Adrenal gland (tissue), 19 donors: ENCODE measurements at places on chromosomes 13 and 19. TPM values are rescaled to one million over a fixed set of nuclear protein-coding genes. Genes with fewer than 3 reads are reported as not detected.

DNA sequence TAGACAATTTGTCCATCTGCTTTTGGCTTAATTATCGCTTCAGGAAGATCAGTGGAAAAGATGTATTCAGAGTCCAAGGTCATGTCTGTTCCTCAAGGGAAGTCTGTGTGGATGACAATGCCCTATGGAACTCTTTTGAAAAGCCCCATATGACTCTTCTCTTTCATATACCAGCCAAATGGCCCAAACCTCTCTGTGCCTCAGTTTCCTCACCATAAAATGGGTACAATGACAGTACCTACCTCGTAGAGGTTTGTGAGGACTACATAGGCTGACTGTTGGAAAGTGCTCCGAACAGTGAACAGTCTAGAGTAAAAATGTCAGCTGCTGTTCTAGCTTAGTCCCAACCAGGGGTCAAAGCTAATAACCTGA is 104.6 kb downstream of the COL4A2 start:
- H3K27me3 ChIP-seq: no peaks in the 10 kb centered on the region
- no peaks in the 10 kb centered on the region for H3K36me3 ChIP-seq
- H3K4me1 ChIP-seq: peaks cover 5% of the 10 kb centered on the region
- DNase-seq: no peak

Gene CTXN1
- total RNA-seq: 17.4 TPM

- H3K36me3 ChIP-seq: no peaks in the 10 kb centered on the region
- no peak overlapping the region for H3K27ac ChIP-seq
- no peak overlapping the region for H3K4me3 ChIP-seq
- H3K4me1 ChIP-seq: no peaks in the 10 kb centered on the region
- no peak for DNase-seq
Observed at GRCh38 chr19:38989066-38989605, 13.6 kb upstream of the FBXO17 start.

DNA sequence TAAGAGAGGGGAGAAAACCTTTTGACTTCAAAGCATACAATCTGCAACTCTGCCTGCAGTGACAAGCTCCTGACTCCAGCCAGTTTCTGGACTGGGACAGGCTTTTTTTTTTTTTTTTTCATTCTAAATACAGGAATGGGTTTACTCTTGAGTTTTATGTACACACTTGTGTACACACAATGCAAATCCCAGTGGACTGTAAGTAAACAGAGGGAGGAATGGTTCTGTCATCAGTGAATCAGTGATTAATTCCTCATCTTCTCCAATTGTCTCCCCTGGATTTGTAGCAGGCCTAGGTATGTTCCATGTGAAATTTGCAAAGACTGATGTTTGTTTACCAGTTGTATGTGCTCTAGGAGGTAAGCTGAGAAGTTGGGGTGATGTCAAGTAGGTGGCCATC is 184.8 kb downstream of the SHISA2 start:
- H3K27ac ChIP-seq: no peak overlapping the region
- H3K36me3 ChIP-seq: no peaks in the 10 kb centered on the region
- H3K4me1 ChIP-seq: no peaks in the 10 kb centered on the region
- H3K4me3 ChIP-seq: no peak overlapping the region

Gene CGB3
- not detected for total RNA-seq

Gene CLEC4G
- total RNA-seq: 0.54 TPM

Gene EHD2
- 170 TPM for total RNA-seq

- H3K36me3 ChIP-seq: no peaks in the 10 kb centered on the region
- no peak for DNase-seq
- H3K4me3 ChIP-seq: no peak overlapping the region
- no peaks in the 10 kb centered on the region for H3K27me3 ChIP-seq
- H3K27ac ChIP-seq: peak overlapping the region; percentile 75
- peaks cover 20% of the 10 kb centered on the region for H3K4me1 ChIP-seq
Observed at GRCh38 chr19:17114414-17114831, 38.8 kb downstream of the MYO9B start.

DNA sequence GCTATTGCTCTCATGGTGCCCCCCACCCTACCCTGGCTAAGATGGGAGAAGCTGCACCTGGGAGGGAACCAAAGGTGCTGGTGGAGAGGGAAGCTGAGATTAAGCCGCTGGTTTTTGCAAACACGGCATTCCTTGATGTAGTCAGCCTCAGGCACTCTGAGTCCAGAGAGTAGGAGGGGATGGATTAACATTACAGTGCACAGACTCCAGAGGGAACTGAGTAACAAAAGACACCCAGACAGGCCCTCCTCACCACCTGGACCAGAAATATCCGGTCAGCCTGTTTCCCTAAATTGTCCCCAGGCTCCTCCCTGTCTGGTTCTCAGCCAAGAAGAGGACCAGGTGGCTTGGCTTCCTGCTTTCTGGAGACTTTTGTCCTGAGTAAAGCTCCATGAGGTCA is 28.9 kb upstream of the PABPC3 start:
- no peaks in the 10 kb centered on the region for H3K36me3 ChIP-seq
- no peaks in the 10 kb centered on the region for H3K4me1 ChIP-seq
- no peak overlapping the region for H3K4me3 ChIP-seq
- peaks cover 14% of the 10 kb centered on the region for H3K27me3 ChIP-seq

DNA sequence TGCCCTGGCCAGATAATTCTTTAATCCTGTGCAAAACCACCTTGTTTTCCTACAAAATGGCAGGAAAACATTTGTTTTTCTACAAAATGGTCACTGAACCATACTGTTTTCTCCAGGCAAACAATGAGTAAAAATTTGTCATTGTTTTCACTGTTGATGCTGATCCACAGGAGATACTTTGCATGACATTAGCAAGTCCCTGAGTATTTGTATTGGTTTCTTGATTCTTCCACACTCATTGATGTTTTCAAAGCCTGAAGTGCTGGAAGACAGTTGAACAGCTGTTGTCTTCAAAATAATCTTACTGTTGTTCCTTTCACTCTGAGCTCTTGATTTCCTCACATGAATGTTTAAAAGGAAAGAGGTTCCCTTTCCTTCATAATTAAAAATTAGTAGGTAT is 123.1 kb upstream of the HTR2A start:
- H3K4me3 ChIP-seq: no peak overlapping the region
- no peaks in the 10 kb centered on the region for H3K36me3 ChIP-seq
- H3K27me3 ChIP-seq: no peaks in the 10 kb centered on the region
- no peak for DNase-seq
- peaks cover 14% of the 10 kb centered on the region for H3K4me1 ChIP-seq

GRCh38 chr13:97953376-97953970 is at the start of gene IPO5:
TSS of gene IPO5 (plus strand) at chr13:97953675. CDS start at chr13:97976697, 23,022 bp downstream.
- no peak within 1 kb of the TSS for H3K4me3 ChIP-seq
- H3K27me3 ChIP-seq: no peaks in the 10 kb centered on the region
- H3K4me1 ChIP-seq: no peaks in the 10 kb centered on the region
- H3K27ac ChIP-seq: no peak within 1 kb of the TSS
- DNase-seq: no peak

Gene COX6B2
- total RNA-seq: 0.18 TPM

GRCh38 chr13:82248762-82249161 is 1633.5 kb downstream of the SLITRK1 start:
- no peak for DNase-seq
- no peak overlapping the region for H3K4me3 ChIP-seq
- H3K27me3 ChIP-seq: no peaks in the 10 kb centered on the region
- no peaks in the 10 kb centered on the region for H3K36me3 ChIP-seq

- H3K36me3 ChIP-seq: no peaks in the 10 kb centered on the region
- peaks cover 5% of the 10 kb centered on the region for H3K4me1 ChIP-seq
- no peaks in the 10 kb centered on the region for H3K27me3 ChIP-seq
- DNase-seq: peak; percentile 74
Observed at GRCh38 chr19:15563325-15563794, 51.7 kb upstream of the CYP4F8 start.
